GM12878 (cell line): ENCODE measurements at places on chromosomes 16 and 17. TPM values are rescaled to one million over a fixed set of nuclear protein-coding genes. Genes with fewer than 3 reads are reported as not detected.
A peak's percentile ranks its signal among the peaks of the same experiment; 100 is the strongest.

DNA sequence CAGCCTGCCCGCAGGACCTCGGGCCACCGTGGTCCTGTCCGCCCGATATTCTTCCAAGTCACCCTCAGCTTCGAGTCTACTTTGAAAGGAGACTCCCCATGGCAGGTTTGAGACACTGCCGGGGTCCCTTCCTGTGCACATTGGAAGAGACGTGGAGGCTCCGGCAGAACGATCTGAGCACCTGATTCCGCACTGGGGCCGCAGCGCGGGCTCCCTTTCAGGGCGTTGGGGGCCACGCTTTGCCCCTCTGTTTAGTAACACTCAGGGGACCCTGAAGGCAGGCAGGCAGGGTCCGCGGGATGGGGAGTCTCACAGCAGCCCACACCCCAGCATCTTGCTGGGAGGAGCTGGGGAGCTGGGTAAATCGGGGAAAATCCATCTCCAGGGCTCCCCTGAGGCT, 30.6 kb downstream of the SOX8 start:
- DNase-seq, result no peak
- H3K27ac ChIP-seq, result no peak overlapping the region
- H3K36me3 ChIP-seq, result no peaks in the 10 kb centered on the region
- H3K4me1 ChIP-seq, result no peaks in the 10 kb centered on the region
- H3K27me3 ChIP-seq, result no peaks in the 10 kb centered on the region

DNA sequence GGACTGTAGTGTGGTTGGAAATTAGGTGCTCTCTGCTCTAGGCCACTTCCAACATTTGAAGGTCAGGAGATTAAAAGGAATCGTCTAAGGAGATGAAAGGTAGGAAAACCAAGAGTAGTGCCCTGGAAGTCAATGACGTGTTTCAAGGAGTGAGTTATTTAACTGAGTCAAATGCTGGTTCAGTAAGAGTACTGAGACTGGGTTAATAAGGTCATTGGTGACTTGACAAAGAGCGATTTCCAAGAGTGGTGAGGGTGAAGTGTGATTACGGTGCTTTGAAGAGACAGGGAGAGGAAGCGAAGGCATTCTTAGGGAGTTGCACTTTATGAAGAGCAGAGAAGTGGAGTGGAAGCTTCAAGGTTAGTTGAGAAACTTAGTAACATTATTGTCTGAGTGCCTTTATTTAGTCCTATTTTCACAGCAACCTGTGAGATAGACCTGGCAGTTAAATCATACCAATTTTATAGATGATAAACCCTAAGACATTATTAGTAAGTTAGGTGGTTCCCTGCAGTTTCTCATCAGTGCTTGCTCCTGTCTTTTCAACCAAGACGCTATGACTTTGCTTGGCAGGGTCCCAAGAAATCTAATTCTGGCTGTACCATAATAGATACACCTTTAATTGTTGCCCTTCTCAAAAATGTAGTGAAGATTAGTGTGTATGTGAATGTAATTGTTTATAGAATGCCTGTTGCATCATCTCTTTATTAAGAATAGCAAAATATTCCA, 5.9 kb downstream of the ZNF207 start:
- no peaks in the 10 kb centered on the region for H3K27me3 ChIP-seq
- no peak for DNase-seq
- peak overlapping the region; percentile 59 for H3K4me3 ChIP-seq

The SRCIN1 gene
- 0.74 and 0.85 TPM in 2 replicates for total RNA-seq

- H3K27ac ChIP-seq, result no peak overlapping the region
- no peaks in the 10 kb centered on the region for H3K36me3 ChIP-seq
- H3K4me1 ChIP-seq, result no peaks in the 10 kb centered on the region
- DNase-seq, result no peak
- H3K4me3 ChIP-seq, result no peak overlapping the region
These were observed 14.5 kb upstream of the BAIAP2 start for GRCh38 chr17:81020443-81020766.

- H3K27ac ChIP-seq, result no peak overlapping the region
- no peak for DNase-seq
- H3K4me1 ChIP-seq, result peaks cover 12% of the 10 kb centered on the region
- 0 out of 2 replicates have a peak, but pooled peaks cover 5% of the 10 kb centered on the region for H3K27me3 ChIP-seq
- H3K36me3 ChIP-seq, result peaks cover 34% of the 10 kb centered on the region
These were observed 1.8 kb downstream of the NOXO1 start for GRCh38 chr16:1979271-1980029.

GRCh38 chr17:70795620-70796019, 626.3 kb downstream of the KCNJ2 start:
- no peaks in the 10 kb centered on the region for H3K36me3 ChIP-seq
- no peak for DNase-seq
- H3K27ac ChIP-seq, result no peak overlapping the region
- no peaks in the 10 kb centered on the region for H3K4me1 ChIP-seq
- no peaks in the 10 kb centered on the region for H3K27me3 ChIP-seq

DNA sequence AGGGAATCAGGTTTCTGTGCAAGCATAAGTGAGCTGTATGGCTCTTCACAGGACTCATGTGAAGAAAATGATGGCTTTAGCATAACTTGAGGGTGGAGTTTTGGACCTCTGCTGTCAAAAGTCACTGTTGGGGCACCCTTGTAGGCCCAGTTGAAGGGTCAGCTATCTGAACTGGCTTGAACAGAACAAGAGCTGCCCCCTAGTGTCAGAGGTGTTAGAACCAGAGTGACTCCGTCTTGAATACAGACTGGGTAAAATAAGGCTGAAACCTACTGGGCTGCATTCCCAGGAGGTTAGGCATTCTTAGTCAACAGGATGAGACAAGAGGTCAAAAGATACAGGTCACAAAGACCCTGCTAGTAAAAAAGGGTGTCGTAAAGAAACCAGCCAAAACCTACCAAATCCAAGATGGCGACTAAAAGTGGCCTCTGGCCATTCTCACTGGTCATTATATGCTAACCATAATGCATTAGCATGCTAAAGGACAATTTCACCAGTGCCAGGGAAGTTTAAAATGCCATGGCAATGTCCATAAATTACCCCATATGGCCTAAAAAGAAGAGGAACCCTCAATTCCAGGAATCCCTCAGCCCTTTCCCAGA, 484.0 kb upstream of the ERCC4 start:
- no peaks in the 10 kb centered on the region for H3K36me3 ChIP-seq
- peak overlapping the region; percentile 28; the same call in 1 of the 2 replicates for H3K27ac ChIP-seq
- H3K4me3 ChIP-seq, result no peak overlapping the region
- DNase-seq, result no peak
- H3K27me3 ChIP-seq, result no peaks in the 10 kb centered on the region

The KRTAP4-1 gene
- total RNA-seq, result not detected in 2 replicates

The TBKBP1 gene
- 0.69 and 1.5 TPM in 2 replicates for total RNA-seq

DNA sequence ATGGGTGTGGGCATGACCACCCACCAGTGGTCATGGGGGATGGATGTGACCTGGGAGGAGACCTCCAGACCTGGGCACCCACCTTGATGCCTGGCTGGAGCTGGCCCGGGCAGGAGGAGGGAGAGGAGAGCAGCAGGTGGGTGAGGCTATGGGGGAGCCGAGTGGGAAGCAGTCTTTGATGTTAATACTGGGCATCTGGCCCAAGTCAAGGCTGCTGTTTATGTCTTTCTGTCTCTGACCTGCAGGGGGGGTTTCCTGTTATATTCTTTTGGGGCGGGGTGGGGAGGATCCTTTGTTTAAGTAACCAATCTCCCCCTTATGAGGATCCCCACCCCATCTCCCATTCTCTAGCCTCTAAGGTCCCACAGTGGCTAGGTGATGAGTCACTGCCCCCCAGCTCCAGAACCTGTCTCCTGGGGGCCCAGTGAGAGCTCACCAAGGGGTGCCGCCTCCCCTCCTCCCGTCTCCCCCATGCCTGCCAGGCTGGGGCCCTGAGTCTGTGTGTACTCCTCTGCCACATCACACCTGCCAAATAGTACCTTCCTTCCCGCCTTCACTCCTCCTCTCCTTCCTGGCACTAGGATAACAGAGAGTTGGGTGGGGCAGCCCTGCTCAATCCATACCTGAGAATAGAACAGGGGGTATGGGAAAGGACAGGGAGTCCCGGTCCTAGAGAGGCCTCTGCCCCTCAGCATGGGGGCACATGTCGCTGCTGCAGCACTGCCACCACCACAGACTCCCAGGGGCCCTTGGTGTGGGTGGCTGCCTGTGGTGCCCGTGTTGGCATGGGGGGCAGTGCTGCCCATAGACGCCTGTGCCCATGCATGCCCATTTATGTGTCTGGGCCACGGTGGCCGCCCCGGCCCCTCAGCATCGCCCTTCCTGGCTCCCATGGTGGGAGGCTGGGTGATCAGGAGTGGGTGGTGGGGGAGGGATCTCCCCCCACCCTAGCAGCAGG, 7.3 kb downstream of the THRA start:
- H3K4me3 ChIP-seq, result no peak overlapping the region
- no peaks in the 10 kb centered on the region for H3K36me3 ChIP-seq
- peaks cover 26% of the 10 kb centered on the region for H3K4me1 ChIP-seq
- H3K27me3 ChIP-seq, result no peaks in the 10 kb centered on the region
- DNase-seq, result no peak
- no peak overlapping the region for H3K27ac ChIP-seq

DNA sequence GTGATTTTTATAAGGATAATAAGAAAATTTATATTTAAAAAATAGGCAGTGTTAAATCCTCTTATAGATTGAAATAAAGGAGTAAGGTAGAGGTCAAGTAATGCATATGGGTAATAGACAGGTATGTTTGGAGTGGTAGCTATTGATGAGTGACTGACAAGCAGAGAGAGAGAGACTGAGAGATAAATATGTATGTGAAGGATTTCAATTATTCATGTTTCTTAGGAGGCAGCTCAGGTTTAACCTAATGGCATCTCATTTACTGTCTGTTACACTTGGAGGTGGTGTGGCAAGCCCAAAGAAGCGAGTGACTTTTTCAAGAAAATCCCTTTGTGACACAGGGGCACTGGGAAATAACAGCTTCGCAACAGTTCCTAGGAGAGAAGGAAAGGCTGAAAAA, 120.2 kb downstream of the KIF2B start:
- H3K4me3 ChIP-seq, result no peak overlapping the region
- DNase-seq, result no peak
- no peaks in the 10 kb centered on the region for H3K4me1 ChIP-seq
- no peaks in the 10 kb centered on the region for H3K36me3 ChIP-seq
- no peaks in the 10 kb centered on the region for H3K27me3 ChIP-seq
- no peak overlapping the region for H3K27ac ChIP-seq

The QRICH2 gene
- 0.35 and 0.72 TPM in 2 replicates for total RNA-seq

GRCh38 chr17:29136998-29137730, 43.0 kb downstream of the MYO18A start:
- peaks cover 29% of the 10 kb centered on the region for H3K4me1 ChIP-seq
- H3K27me3 ChIP-seq, result no peaks in the 10 kb centered on the region
- H3K36me3 ChIP-seq, result no peaks in the 10 kb centered on the region; the same call in 1 of the 2 replicates
- no peak for DNase-seq
- no peak overlapping the region for H3K27ac ChIP-seq
- peak overlapping the region; percentile 81; the same call in 1 of the 2 replicates for H3K4me3 ChIP-seq

The GAS7 gene
- total RNA-seq, result 53.4 and 57.0 TPM in 2 replicates

GRCh38 chr17:42363767-42364585, 24.3 kb downstream of the STAT3 start:
- H3K27ac ChIP-seq, result peak overlapping the region; percentile 44; the same call in 1 of the 2 replicates
- H3K4me3 ChIP-seq, result peak overlapping the region; percentile 20; the same call in 1 of the 2 replicates
- no peak for DNase-seq
- peaks cover 33% of the 10 kb centered on the region for H3K4me1 ChIP-seq
- no peaks in the 10 kb centered on the region for H3K27me3 ChIP-seq

The EFCAB5 gene
- total RNA-seq, result 0.98 and 1.1 TPM in 2 replicates

The RHBDF1 gene
- total RNA-seq, result 0.72 and 0.93 TPM in 2 replicates

- no peak overlapping the region for H3K27ac ChIP-seq
- DNase-seq, result no peak
- H3K36me3 ChIP-seq, result no peaks in the 10 kb centered on the region
- no peaks in the 10 kb centered on the region for H3K4me1 ChIP-seq
These were observed 329.7 kb downstream of the ABCC12 start for GRCh38 chr16:47826070-47826469.

GRCh38 chr17:47013341-47013740, 34.3 kb upstream of the RPRML start:
- no peak overlapping the region for H3K27ac ChIP-seq
- H3K27me3 ChIP-seq, result no peaks in the 10 kb centered on the region
- no peaks in the 10 kb centered on the region for H3K36me3 ChIP-seq
- DNase-seq, result no peak

- H3K36me3 ChIP-seq, result no peaks in the 10 kb centered on the region
- peaks cover 68% of the 10 kb centered on the region for H3K4me1 ChIP-seq
- peak; percentile 92 for DNase-seq
- peak overlapping the region; percentile 27; the same call in 1 of the 2 replicates for H3K4me3 ChIP-seq
- H3K27ac ChIP-seq, result peak overlapping the region; percentile 90
- no peaks in the 10 kb centered on the region; the same call in 1 of the 2 replicates for H3K27me3 ChIP-seq
These were observed 29.9 kb upstream of the PRM1 start for GRCh38 chr16:11310997-11311561.

- peaks cover 5% of the 10 kb centered on the region for H3K4me1 ChIP-seq
- no peak overlapping the region for H3K27ac ChIP-seq
- no peak for DNase-seq
- no peaks in the 10 kb centered on the region for H3K27me3 ChIP-seq
- no peaks in the 10 kb centered on the region for H3K36me3 ChIP-seq
These were observed 16.4 kb upstream of the SEC14L1 start for GRCh38 chr17:77124192-77124889.

GRCh38 chr17:9899280-9900043, 5.6 kb downstream of the RCVRN start:
- no peaks in the 10 kb centered on the region for H3K4me1 ChIP-seq
- no peak overlapping the region for H3K4me3 ChIP-seq
- no peaks in the 10 kb centered on the region for H3K36me3 ChIP-seq
- no peak overlapping the region for H3K27ac ChIP-seq

GRCh38 chr16:22813948-22814710, at the start of gene HS3ST2:
TSS of gene HS3ST2 (plus strand) at chr16:22814162. CDS start at chr16:22814611, 449 bp downstream.
- H3K27ac ChIP-seq, result no peak within 1 kb of the TSS
- no peaks in the 10 kb centered on the region for H3K27me3 ChIP-seq
- H3K36me3 ChIP-seq, result no peaks in the 10 kb centered on the region

The TNFRSF13B gene
- total RNA-seq, result 160 and 161 TPM in 2 replicates

- no peak overlapping the region for H3K27ac ChIP-seq
- H3K4me1 ChIP-seq, result peaks cover 2% of the 10 kb centered on the region
- H3K27me3 ChIP-seq, result no peaks in the 10 kb centered on the region
- no peak for DNase-seq
- no peak overlapping the region for H3K4me3 ChIP-seq
- no peaks in the 10 kb centered on the region for H3K36me3 ChIP-seq
These were observed 46.5 kb upstream of the CIBAR2 start for GRCh38 chr16:85158743-85159178.

DNA sequence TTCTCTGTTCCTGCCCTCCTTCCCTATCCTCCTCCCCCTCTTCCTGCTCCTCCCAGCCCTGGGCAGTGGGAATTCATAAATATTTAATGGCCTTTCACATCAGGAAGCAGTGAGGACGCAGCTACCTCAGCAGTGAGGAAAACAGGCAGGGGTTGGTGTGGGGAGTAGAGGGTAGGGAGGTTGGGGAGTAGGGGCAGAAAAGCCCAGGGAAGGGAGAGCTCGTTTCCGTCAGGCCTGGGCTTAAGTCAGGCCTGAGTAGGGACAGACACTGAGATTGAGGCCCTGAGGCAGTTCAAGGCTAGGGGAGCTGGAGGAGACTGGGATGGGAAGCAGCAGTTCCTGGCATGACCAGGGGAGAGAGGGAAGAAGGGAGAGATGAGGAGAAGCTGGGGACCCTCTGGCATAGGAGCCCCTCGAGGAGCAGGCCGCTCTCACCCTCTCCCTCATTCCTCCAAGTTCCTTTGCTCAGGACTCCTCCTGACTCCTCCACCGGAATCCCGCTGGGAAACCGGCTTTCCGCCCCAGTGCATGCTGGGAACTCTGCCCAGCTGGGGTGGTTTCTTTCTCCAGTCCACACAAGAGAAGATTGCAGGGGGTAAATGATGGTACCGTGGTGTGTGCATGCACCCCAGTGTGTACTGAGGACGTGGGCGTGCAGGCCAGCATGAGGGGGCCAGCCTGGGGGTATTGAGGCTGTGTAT, 6.2 kb downstream of the SAMD14 start:
- no peak for DNase-seq
- no peaks in the 10 kb centered on the region for H3K36me3 ChIP-seq
- H3K4me3 ChIP-seq, result no peak overlapping the region
- H3K27ac ChIP-seq, result no peak overlapping the region

The CHST5 gene
- total RNA-seq, result 0.19 TPM in 1 of 2 replicates, not detected in the other
